ENCODE measurements at places on chromosomes 2 and 18.

DNA sequence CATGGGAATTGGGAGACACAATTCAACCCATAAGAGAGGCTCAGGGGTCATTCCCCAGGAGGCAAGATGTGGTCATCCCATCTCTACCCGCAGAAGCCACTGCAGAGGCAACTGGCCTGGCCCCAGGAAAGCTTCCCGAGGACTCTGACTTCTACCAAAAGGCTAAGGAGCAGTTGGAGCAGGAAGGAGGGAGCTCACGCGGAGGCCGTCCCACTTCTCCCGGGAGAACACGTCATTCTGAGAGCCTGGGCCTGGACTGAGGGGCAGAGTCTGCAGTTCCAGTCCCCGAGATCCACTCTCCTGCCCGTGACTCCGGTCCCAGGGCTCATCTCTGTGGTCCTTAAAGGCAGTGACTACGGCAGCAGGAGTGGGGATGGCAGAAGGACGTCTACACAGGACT, 69.0 kb upstream of the TAF1B start:
- DNase-seq: no peak

- DNase-seq: no peak
These were observed 26.1 kb upstream of the SPTBN1 start for GRCh38 chr2:54429811-54430551.

GRCh38 chr2:222656526-222657446, 894 bp upstream of the FARSB start:
- no peak for DNase-seq

GRCh38 chr2:151302404-151302803, 12.9 kb upstream of the NMI start:
- no peak for DNase-seq

DNA sequence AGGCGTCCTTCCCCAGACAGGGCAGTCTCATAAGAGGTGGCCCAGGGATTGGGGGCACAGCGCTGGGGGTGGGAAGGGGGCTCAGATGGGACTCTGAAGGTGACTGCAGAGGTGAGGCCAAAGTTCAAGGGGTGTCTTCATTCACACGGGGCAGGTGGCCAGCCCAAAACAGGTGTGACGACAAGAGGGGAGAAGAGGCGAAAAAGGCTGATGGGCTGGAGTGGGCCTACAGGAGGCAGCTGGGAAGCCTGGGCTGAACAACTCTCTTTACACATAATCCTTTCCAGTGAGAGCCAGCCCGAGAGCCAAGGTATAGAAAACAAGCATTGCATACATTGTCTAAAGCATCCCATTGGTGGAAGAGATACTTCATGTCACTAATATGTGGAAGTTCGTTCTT, 130.9 kb upstream of the ASB18 start:
- no peak for DNase-seq

DNA sequence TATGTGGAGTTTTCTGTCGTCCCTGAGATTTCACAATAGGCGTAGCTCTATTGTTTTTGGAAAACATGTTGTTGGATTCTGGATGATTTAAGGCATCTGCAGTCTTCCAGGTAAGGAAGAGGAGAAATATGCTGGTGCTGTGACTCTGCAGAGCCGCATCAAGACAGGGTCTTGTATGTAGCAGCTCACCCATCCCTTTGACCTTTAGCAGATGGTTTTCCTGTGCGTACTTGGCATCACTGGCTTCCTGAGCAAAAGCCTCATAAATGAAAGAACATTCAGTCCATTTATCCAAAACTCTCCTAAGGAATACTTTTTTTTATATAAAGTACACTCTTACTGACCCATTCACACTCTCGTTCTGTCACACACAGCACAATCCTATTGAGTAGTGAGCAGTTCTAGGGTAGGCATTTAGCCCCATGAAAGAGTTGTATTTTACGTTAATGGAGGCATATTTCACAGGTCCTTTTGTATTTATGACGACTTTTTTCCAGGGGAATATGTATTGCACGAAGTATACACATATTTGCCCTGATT, 443.9 kb downstream of the STK39 start:
- no peak for DNase-seq

DNA sequence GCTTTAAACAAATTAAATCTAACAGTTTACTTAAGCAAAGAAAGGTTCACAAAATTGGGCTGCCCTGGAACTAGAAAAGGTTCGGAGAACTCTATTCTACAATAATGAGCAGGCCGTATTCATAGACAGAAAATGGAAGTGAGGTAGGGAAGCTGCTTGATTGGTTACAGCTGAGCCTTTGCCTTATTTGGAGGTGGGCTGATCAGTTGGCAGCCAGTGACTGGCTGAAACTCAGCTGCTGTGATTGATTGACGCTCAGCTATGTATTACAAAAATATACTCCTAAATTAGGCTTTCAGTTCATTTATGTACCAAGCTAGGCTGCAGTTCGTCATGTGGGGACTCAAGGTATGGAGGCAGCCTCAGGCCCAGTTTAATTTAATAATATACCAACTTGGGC, 42.3 kb upstream of the TTR start:
- DNase-seq: no peak

DNA sequence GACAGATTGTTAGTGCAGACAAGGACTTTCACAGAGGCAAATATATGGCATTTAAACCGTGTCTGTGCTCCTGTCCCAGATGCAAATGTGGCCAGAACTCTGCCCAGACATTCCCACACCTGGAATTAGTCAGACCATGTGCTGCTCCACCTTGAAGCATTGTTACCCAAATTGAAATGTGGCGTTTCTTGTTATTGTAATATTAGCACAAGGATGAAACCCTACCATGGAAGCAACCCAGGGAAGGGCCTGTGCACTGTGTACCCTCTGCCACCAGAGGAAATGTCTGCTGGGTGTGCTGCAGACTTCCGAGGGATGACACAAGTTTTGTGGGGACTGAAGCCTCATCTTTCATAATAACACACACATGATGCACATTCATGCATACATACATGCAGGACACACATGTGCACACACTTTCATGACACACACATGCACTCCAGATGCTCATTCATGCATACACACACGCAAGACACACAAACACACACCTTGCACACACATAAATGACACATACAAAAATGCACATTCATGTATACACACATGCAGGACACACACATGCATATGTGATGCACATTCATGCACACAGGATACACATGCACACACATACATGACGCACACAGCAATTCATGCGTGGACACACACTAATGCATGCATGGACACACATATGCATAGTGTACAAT, 133.2 kb upstream of the SNTG2 start:
- DNase-seq: no peak

DNA sequence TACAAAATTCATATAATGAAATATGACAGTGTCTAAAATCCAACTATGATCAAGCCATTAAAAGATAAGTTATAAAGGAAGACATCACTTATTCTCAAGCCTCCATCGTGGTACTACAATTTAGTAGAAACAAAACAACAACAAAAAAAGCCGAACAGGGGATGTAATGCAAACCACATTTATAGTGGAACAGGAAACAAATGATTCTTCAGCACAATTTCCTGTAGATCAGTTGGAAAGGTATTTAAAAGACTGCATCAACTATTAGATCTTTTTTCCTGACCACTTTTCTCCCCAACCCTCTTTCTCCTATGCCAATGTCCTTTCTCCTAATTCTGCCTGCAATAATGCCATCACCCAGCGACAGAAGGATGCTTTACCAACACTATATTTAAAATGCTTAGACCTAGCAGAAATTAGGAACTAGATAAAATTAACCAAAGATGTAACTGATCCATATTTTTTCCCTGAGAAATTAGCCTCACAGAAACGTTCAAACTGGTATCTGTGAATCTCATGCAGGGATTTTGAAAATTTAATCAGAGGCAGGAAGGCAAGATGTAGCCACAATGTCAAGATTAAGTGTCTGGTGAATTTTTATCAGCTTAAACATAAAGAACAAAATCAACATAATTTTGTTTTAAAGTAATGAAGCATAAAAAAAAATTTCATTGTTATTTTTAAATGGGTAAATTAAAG, 271.4 kb downstream of the TCF4 start:
- no peak for DNase-seq

- DNase-seq: no peak
These were observed 9.1 kb downstream of the NCL start for GRCh38 chr2:231455222-231455621.

DNA sequence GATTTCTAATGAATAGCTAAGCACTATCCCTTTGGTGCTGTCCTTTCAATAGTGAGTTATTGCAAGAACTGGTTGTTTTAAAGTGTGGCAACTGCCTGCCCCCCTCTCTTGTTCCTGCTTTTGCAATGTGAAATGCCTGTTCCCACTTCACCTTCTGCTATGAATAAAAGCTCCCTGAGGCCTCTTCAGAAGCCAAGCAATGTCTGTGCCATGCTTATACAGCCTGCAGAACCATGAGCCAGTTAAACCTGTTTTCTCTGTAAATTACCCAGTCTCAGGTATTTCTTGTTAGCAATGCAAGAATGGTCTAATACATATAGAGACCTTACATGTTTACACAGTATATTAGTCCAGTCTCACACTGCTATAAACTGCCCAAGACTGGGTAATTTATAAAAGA, 15.0 kb upstream of the METTL21A start:
- no peak for DNase-seq

- DNase-seq: no peak
These were observed 262.0 kb upstream of the RASGRP3 start for GRCh38 chr2:33214436-33214835.

- DNase-seq: no peak
These were observed 146.7 kb downstream of the PARD3B start for GRCh38 chr2:204691911-204692510.

DNA sequence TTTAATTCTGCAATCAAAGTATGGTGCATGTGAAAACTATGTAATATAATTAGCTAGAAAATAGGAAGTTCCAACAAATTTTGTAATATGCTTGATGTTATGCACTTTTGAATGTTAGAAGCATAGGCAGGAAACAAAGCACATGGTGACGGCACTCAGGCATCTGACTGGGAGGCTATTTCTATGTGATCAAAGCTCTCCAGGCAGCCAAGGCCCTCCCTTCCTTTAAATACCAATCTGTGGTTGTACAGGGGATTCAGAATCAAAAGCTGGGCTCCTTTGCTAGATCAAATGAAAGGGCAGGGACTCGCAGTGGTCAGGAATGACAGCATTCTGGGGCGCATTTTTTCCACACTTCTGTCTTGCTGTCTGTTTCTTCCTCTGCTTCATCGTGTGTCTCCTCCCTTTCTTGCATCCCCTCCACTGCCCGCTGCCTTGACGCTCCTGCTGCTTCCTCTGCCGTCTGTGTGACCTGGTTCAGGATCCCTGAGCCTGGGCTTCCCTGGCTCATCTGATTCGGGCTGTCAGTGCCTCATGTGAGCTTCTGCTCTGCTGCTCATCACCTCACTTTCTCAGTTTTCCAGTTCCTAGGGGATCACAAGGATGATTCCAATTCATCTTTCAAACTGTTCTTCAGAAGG, 30.9 kb downstream of the TMEM182 start:
- no peak for DNase-seq

DNA sequence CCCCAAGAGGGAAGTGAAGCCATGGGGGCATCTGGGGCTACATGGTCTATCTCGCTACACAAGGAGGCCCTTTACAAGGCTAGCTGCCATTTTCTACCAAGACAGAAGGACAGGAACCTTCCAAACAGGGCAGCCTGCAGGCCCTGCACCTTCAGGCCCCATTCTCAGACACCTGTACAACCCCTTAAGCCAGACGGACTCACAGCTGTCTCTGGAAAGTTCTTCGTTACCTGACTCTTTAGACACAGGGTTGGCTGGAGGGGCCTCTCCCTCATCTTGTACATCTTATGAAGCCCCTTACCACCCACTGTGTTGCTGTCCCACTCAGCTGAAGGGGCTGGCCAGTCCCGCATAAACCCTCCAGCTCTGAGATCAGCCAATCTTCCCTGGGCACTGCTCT, 17.2 kb downstream of the TMEM127 start:
- no peak for DNase-seq

DNA sequence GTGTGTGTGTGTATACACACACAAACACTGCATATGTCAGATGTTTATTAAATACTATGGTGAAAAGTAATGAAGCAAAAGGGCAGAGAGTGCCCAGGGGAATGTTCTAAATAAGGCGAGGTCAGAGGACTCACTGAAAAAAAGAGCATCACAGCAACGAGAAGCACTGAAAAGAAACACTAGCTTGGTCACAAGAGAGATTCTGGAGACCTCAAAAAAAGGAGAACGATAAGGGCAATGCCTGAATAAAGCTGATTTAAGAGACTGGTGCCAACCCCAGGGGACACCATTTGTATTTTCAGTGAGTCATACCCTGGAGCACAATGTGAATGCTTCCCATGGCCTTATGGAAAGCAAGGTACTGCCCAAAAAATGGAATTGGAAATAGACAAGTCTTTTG, 14.5 kb downstream of the SLC40A1 start:
- no peak for DNase-seq

DNA sequence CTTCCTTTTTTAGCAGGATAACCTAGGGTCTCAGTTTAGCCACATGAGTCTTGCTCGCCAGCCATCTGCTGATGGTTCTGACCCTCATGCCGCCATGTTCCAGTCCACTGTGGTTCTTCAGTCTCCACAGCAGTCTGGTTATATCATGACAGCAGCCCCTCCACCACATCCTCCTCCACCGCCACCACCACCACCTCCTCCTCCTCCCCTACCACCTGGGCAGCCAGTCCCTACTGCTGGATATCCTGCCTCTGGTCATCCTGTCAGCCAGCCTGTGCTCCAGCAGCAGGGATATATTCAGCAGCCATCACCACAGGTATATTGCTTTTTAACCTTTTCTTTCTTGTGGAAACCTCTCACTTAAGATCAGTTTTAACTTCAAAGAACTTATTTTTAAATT, 89.9 kb upstream of the UBXN4 start:
- no peak for DNase-seq

- DNase-seq: no peak
These were observed 192.9 kb downstream of the INHBB start for GRCh38 chr2:120538691-120539423.

GRCh38 chr2:144372410-144373080, 147.4 kb downstream of the ZEB2 start:
- DNase-seq: no peak

GRCh38 chr2:152890736-152891135, 172.3 kb downstream of the ARL6IP6 start:
- DNase-seq: no peak
